ENCODE measurements at places on chromosomes 2 and 18.

GRCh38 chr2:38381381-38382143 lies 4.5 kb upstream of the ATL2 start:
- no peak for DNase-seq

GRCh38 chr2:47041063-47041462 lies 114.0 kb downstream of the STPG4 start:
- no peak for DNase-seq

GRCh38 chr2:181250691-181251090 lies 206.5 kb upstream of the ITGA4 start:
- DNase-seq = no peak

DNA sequence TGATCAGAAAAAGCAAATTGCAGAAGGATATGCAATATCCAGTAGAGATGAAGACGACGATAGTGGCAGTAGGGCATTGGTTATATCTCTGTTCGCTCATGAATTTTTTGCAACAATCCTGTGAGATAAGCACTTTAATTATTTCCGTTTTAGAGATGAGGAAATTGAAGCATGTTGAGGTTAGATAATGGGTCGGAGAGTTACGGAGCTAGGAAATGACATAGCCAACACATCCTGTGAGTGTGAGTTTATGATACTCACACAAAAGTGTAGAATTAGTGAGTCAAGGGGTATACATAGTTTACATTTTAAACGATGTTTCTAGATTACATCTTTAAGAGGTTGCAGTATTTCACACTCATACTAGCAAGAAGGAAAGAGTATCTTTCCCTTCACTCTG lies 123.1 kb upstream of the ARL4C start:
- no peak for DNase-seq

DNA sequence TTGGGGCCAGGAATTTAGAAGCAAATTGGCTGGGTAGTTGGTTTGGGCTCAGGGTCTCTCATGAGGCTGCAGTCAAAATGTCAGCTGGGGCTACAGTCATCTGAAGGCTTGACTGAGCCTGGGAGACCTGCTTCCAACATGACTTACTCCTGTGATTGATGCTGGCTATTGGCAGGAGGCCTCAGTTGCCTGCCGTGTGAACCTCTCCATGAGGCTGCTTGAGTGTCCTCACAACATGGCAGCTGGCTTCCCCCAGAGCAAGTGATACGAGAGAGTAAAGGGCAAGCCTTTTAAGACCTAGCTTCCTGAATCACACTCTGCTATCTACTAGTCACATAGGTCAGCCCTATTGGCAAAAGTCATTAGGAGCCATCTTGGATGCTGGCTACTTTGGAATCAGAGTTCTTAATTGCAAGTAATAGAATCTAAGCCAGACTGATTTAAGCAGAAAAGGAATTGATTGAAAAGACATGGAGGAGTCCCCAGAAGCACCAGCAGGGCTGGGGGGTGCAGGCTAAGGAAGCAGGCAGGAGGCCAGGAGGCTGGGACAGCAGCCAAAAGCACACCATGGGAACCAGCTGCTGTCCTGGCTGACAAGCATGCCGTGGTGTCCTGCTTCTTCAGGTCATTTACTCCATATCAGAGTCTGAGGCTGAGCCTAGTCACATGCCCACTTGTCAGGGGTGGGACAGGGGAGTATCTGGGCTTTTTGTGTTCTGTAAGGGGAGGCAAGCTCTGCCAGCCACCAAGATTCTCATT lies 7.8 kb upstream of the GIGYF2 start:
- DNase-seq = peak; percentile 51

DNA sequence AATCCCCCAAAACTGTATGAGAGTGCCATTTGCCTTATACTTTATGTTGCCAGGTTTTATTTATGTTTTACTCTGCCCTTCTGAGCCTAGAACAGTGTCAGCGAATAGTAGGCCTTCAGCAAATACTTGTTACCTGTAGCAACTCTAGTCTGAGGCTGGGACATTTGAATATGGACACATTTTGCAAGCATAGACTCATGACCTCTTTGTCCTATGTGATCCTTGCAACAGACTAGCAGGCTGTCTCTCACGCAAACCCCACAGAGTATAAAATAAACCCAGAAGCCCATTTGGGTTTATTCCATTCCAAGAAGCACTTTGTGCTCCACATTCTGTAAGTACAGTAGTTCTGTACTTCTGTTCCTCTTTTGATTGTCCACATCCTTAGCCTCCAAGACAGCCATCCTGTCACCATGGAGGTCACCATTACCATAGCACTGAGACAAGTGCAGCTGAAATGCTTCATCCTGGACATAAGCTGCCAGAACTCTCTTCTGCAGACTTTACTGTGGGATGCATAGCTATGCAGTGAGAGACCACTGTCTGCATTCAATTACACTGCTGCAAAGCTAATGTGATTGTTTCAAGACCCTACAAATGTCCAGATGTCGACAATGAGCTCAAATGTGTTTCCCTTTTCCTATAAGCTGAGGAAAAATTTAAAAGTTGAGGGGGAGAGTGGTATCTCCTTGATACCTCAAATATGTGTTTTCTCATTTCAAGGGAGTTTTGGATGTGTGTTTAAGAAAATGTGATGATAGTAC lies 425.7 kb downstream of the PID1 start:
- no peak for DNase-seq

- DNase-seq = no peak
These were observed 7.3 kb downstream of the MAP4K3 start for GRCh38 chr2:39429746-39430145.

DNA sequence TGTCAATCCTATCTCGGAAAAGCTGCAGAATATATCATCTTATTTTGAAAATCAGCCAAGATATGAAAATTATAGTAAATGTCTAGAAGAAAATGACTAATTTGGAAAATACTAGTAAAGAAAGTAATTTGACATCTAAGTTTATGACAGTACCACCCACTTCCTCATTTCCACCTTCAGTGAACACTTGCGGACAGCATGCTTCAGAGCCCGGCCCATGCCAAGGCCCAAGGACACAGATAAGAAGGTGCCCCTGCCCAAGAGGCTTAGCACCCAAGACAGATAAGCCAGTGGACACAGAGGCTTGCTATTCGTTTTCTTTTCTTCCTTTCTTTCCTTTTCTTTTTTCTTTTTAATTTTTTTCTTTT lies 4.8 kb upstream of the KCNG2 start:
- DNase-seq = no peak

GRCh38 chr2:97936881-97937280 lies 58.9 kb downstream of the TMEM131 start:
- DNase-seq = peak; percentile 56

DNA sequence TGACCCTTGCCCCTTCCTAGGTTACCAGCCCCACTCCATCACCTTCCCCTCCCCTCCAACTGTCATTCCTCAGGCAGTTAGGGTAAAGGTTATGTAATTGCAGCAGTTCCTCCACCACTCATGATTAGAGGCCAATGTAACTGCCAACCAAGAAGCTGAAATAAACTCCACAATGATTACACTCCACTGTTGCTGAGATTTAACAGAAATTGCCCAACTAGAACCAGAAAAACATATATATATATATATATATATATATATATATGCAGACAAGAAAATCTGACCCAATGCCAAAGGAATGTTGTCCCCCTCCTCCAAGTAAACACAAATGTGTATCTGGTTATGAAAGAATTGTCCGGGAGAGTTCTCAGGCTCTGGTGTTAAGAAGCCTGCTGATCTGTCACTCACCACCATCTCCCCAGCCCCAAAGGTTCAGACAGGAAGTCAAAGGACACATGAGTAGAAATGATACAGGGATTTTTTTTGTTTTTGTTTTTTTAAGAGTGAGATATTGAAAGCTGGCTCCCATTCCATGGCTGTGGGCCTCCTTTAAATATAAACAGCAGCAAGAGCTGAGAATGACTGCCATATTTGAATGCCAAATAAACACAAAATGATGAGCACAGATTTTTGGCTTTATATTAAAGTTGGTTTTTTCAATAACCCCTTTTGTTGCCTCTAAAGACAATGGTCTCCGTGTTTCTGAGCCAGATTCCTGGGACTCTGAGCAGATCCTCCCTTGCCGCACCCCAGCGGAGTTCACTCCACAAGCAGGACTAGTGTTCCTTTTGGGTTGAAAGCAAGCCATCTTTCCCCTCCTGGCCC lies 127.2 kb upstream of the MAPRE2 start:
- peak; percentile 93 for DNase-seq

DNA sequence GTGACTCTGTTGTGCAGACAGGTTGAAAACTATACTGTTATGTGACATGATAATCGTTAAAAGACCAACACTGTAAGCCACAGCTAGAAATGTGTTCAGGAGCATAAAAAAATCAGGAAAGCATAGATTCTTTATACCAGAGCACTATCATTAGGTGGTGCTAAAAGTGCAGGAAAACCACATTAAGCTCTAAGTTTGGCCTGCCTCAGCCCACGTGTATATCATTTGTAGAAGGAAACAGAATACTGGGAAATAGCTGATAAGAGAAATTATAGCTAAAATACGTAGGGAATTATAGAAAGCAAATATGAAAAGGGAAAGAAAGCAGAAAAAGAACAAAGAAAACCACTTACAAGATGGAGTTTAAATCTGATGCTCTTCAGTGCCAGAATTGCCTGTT lies 26.5 kb upstream of the C2orf74 start:
- peak; percentile 34 for DNase-seq

DNA sequence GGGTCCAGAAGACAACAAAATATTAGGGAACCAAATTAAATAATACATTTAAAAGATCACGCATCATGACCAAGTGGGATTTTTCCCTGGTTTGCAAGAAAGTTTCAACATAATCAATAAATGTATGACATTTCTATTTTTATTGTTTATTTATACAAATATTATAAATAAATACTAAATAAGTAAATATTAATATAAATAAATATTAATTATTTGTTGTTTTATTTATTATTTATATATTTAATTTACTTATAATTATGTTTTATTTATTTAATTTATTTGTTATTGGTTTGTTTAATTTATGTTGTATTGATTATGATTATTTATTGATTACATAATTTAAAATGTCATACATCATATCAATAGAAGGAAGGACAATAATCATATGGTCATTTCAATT lies 242.5 kb upstream of the HNMT start:
- DNase-seq = no peak

GRCh38 chr2:127173057-127173456 lies 47.0 kb downstream of the CYP27C1 start:
- DNase-seq = peak; percentile 93

GRCh38 chr18:56637711-56638231 lies 621 bp downstream of the TXNL1 start:
- no peak for DNase-seq

GRCh38 chr18:43484710-43485109 lies 207.4 kb upstream of the SYT4 start:
- no peak for DNase-seq

DNA sequence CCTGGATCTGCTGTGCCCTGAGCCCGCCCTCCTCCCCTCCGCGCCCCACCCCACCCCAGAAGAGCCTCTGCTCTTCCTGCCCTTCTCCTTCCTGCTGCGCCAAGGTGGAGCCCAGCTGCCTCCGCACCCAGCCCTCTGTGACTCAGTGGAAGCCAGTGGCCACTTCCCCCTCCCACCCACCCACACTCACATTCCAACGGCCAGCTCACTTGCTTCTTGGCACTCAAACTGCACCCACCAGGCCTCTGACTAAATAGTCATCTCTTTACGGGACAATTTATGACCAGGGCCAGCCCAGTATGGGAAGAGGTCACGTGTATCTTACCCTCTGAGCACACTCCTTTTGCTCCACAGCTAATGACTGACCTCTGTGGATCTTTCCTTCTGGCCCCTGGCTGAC lies 150.4 kb upstream of the SLC1A4 start:
- DNase-seq = peak; percentile 87

DNA sequence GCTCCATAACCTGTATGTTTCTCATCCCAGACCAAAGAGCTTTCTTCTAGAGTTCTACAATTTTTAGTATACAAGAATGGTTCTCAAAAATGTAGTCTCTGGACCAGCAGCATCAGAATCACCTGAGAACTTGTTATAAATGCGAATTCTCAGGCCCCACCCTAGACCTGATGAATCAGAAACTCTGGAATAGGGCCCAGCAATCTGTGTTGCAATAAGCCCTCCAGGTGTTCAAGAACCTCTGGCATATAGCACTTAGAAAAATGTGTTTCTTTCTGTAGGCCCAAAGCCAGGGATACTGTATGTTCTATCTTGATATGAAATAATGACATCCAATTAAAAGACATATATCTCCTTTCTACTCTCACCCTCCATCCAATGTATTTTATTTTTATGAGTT lies 10.4 kb downstream of the PAIP2B start:
- DNase-seq = no peak

GRCh38 chr2:69932596-69932922 lies 17.6 kb downstream of the MXD1 start:
- DNase-seq = no peak

DNA sequence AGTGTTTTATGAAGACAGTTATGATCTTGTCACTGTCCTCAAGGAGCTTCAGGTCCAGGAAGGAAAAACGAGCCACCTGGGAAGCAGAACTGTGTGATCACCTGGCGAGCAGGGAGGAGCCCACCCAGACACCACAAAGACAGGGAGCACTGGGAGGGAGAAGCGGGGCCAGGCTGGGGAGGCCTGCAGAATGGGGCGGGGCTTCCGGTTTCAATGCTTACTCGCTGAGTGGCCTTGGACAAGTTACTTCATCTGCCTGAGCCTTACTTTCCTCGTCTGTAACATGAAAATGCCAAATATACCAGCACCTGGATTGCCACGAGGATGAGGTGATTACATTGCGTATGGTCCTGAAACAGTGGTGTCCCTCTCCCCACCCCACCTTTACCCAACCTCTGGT lies 227.5 kb downstream of the ANKRD30B start:
- DNase-seq = no peak

DNA sequence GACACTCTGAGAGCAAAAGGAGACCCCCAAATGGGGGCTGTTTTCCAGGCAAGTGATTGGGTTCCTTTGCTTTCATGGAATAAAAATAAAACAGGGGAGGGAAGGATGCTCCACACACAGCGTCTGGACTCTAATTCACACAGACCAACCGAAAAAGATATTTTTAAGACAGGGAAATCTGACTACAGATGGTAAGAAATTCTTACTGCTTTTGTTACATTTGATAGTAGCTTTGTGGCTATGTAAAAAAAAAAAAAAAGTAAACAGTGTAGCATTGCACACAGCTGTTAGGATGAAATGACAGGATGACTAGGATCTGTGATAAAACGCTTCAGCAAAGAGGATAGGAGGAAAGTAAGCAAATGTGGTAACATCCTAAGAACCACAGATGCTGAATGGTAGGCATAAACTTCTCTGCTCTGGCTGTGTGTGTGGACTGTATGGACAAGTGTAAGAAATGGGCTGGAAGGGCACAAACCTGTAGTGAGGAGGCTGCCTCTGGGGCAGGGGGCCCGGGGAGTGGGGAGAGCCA lies 207.6 kb downstream of the ANAPC1 start:
- DNase-seq = no peak

DNA sequence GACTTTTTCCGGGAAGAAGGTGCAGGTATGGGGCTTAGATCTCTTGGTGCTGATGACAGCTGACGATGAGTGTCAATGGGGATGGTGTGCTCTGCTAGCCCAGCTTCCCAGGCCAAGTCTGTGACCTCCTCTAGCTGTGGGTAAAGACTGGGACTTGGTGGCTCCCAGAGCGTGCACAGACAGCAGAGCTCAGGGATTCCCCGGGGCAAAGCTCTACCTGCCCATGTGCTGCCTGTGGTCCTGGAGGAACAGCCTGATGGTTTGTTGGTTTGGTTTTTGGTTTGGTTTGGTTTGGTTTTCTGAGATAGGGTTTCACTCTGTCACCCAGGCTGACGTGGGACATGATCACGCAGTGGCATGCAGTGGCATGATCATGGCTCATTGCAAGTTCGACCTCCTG lies 19.2 kb downstream of the ATP6V1B1 start:
- no peak for DNase-seq
